ENCODE measurements at places on chromosomes 1 and 21.

DNA sequence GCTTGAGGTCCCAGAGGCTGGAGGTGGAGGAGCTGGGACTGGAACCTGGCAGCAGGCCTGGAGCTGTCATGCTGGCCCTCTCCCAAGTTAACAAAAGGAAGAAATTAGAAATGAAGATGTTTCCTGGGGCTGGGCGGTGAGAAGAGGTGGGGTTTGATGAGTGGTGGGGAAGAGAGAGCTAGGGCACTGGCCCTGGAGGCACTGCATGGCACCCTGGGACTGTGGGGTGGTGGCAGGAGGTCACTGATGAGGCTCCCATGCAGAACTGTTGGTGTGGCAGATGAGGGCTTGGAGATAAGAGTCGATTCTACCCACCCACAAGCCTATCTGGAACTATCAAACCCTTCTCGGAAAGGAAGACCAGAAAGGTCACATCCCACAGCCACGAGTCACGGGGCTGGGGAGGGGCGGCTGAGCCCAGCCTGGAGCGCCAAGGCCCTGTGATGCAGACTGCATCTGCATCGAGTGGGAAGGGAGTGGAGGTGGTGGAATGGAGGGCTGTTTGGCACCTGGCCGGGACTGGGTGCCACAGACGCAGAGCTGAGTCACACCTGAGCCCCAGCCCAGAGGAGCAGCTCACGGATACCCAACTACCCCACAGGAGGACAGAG is 29.4 kb downstream of the MRPL37 start:
- no peak for DNase-seq

GRCh38 chr21:45301521-45302081 is 13.9 kb upstream of the POFUT2 start:
- no peak for DNase-seq

GRCh38 chr1:88780485-88780884 is 96.4 kb downstream of the PKN2 start:
- DNase-seq = no peak

- DNase-seq = no peak
These were observed 22.6 kb upstream of the NRDC start for GRCh38 chr1:51901151-51901550.

DNA sequence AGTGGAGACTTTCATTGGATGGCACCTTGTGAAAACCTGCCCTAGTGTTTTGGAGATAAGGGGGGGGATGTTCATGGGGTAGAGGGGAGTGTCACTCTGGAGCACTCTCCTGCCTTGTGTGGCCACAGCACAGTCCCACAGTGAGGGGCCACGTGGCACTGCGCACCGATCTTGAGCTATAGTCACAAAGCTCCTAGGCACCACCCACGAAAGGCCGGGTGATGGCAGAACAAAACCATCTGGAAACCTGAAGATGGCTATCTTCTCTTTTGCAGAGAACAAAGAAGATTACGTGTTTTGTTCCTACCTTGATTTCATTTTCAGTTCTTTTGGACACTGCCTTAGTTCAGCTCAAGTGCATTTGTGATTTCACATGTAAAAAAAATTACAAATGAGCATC is 220.6 kb downstream of the RGS7 start:
- no peak for DNase-seq

- DNase-seq = no peak
These were observed 190.4 kb upstream of the USP25 start for GRCh38 chr21:15539376-15539775.

- no peak for DNase-seq
These were observed 26.6 kb downstream of the SPSB1 start for GRCh38 chr1:9319208-9319788.

DNA sequence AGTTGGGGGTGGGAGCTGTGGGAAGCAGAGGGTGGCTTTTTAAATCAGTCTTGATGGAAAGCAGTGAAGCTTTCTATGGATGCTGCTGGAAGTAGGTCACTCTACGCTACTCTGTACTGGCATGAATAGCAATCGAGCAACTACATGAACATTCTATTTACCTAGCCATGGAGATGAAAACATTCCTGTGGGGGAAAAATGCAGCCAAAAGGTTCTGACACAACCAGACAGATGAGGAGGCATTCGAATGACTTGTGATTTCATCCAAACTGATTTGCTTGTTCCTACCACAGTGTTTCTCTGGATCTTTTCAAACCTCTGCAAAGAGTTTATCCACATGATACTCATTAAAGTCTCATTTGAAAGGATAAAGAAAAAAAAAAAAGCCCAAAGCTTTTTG is 95.0 kb downstream of the ASTN1 start:
- DNase-seq = no peak

- no peak for DNase-seq
These were observed 27.1 kb upstream of the CD34 start for GRCh38 chr1:207938016-207938415.

DNA sequence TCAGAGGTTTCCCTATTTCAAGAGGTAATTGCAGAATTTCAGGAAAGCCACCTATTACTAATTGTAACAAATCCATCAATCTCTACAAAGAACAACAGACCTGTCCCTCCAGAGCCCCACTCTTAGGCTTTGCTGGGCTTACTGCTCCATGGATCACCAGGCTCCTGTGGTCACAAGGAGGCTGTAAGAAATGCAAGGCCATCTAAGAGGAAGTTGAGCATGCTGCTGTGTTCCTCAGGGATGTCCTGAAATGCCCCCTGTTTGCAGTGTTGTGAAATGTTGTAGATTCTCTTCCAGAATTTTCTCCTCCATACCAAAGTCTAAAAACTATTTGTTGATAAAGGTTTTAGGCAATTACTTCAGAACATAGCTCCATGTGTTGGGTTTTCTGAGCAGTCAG is 24.4 kb upstream of the DUSP23 start:
- no peak for DNase-seq

GRCh38 chr1:71657891-71658679 is 577.2 kb upstream of the ZRANB2 start:
- no peak for DNase-seq

- DNase-seq = no peak
These were observed 181.8 kb downstream of the KAZN start for GRCh38 chr1:14780271-14780670.

DNA sequence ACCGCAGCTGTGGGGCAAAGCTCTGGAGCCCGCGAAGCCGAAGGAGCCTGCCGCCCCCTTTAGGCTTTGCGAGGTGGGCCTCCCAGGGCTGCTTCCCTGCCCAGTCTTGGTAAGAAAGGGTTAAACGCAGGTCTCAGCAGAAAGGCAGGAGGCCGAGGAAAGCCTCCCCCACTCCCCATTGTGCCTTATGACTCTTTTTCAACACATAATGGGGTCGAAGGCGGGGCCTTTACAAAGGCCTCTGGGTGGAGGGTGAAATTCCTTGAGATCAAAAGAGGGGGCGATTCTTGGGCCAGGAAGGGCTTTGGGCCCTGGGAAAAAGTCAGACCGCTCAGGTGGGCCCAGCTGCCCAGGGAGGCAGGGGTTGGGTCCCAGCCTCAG is 880 bp downstream of the ALPL start:
- no peak for DNase-seq

- no peak for DNase-seq
These were observed 231.9 kb downstream of the SDCCAG8 start for GRCh38 chr1:243487649-243488227.

GRCh38 chr1:110557481-110557880 is 38.5 kb upstream of the KCNA10 start:
- DNase-seq = no peak

DNA sequence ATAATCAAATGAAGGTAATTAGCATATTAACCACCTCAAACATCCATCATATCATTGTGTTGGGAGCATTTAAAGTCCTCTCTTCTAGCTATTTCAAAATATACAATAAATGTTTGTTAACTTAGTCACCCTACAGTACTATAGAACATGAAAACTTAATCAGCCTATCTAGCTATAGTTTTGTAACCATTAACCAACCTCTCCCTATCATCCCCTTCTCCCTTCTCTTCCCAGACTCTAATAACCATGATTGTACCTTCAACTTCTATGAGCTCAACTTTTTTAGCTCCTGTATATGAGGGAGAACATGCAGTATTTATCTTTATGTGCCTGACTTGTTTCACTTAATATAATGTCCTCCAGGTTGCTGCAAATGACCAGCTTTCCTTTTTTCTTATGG is 54.0 kb downstream of the RAVER2 start:
- no peak for DNase-seq

GRCh38 chr1:32066489-32066873 is 6.3 kb upstream of the TMEM39B start:
- no peak for DNase-seq

GRCh38 chr1:169133801-169134502 is 27.5 kb downstream of the ATP1B1 start:
- no peak for DNase-seq

DNA sequence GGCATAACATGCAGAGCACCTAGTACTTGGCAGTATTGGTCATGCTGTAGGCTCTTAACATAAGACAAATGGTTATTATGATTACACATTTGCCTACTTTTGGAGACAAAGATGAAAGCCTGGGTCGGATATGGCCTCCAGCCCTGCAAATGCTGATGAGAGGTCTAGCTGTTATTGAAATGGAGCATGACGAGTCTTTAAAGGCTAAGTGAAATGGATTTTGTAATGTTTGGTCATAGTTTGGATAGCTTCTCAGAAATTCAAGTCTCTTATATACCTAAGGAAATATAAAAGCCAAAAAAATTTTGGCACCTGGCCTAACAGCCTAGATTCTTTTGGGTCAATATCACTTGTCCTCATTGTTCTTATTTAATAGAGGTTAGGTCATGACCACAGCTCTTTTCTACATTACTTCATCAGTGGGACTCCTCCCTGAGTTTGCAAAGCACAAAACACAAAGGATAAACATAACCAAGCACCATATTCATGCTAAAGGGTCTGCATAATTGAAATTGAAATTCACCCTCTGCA is 69.2 kb upstream of the WLS start:
- no peak for DNase-seq

DNA sequence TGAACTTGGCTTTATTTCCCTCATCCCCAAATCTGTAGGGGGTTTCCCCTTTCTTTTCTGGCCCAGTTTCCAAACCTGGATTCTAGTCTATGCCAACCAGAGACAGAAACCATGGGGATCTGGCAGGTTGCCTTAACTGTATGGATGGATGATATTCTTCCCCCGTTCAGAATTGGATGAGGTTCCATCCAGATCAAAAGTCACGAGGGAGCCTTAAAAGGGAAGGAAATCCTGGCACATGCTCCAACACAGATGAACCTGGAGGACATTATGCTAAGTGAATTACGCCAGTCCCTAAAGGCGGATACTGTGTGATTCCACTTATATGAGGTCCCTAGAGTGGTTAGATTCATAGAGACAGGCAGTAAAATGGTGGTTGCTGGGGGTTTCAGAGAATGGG is 124.4 kb downstream of the HUNK start:
- no peak for DNase-seq

- no peak for DNase-seq
These were observed 2.4 kb upstream of the RNU5D-1 start for GRCh38 chr1:44733365-44733764.

GRCh38 chr1:221689138-221689537 is 52.8 kb downstream of the DUSP10 start:
- DNase-seq = no peak

Measured in activated naive CD4-positive, alpha-beta T cell treated with anti-CD3 and anti-CD28 coated beads, Interleukin-2, amount 10 ng/mL, durations not matched to agents 7 days and 5 days (primary cell).